ENCODE measurements at places on chromosomes 5 and 9.

DNA sequence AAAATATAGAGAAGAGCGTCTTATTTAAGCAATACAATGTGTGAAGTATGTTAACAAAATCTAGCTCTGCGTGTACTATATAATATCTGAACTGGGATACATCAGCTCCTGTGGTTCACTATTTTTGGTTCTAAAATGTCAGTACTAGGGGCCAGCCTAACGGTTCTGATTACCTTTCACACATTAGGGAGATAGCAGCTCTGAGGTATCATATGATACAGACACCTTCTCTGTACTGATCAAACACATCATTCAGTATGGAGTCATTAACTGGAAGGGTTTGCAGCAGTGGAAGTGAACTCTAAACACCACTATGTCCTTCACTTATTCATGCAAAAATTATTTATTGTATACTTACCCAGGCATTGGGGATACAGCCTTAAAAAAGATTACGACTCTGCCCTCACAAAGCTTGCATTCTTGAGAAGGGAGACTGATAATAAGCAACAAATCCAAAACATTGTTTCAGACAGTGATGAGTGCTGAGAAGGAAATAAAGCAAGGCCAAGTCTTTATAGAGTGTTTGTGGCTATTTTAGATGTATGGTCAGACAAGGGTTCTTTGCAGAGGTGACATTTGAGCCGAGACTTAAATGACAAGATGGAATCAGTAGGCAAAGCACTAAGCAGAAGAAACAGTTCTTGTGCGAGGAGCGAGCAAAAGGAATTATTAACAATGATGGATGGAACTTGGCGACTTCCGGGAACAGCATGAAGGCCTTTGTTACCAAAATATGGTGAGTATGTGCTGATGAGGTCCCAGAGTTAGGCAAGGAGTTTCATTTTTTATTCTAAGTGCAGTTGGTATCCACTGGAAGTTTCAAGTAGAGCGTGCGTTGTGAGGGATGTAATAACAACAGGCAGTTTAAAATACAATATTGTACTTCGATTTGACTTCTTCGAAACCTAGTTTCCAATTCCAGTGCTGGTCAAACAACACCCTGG lies 1.8 kb upstream of the LNPEP start:
- no peak for DNase-seq

DNA sequence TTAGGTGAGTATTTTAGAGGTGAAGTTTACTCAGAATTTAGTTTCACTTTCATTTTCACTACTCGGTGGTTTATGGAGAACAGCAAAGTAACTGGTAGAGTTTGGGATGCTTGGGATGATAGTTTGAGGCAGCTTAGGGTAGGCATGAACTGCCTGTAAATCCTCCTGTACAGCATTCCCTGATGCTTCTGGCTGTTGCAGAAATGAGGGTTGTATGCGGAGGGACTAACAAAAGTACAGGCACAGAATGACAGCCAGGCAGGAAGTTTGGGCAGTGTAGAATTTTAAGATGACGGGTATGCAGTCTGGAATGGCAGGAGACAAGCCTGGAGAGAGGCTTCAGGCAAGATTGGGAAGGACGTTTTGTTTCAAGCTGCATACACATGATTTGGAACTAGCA lies 48.0 kb upstream of the FAM120AOS start:
- DNase-seq, result no peak

DNA sequence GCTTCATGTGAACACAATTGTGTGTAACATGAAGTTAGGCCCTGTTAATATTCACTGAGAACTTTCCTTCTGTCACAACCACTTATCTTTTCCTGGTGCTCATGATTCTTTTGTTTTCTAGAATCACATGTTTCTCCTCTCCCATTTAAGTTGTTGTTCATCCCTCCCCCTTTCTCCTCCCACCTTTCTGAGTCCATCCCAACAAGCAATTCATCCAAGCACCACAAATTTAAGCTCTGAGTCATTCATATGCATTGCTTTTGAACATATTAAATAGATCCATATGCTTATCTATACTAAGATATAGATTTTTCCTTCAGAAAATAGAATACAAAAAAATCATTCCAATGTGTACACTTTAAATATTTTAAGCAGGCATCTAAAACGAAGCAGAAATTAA lies 75.2 kb upstream of the NFIB start:
- no peak for DNase-seq

GRCh38 chr5:83249156-83249555 lies 171.8 kb downstream of the XRCC4 start:
- DNase-seq, result no peak

DNA sequence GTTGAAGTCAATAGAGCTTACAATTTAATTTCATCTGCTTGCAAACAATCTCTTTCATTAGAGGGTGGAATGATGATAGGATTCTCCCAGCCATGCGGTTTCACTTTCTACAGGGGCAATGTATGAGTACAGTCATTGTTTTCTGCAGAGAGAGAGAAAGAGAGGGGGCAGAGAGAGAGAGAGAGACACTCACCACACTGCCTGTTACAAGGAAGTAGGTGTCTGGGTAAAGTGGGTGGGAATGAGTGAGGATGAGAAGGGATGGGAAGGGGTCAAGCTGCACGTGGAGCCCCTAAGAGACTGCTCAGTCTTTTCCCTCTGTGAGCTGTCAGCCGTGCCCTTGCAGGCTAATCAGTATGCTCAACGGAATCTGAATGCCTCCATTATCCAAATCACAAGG lies 454.3 kb downstream of the KDM4C start:
- no peak for DNase-seq

GRCh38 chr5:74116266-74116665 lies 490.3 kb downstream of the ARHGEF28 start:
- no peak for DNase-seq

GRCh38 chr5:40678026-40678425 lies 1.7 kb upstream of the PTGER4 start:
- no peak for DNase-seq

GRCh38 chr9:126720661-126721563 lies 83.9 kb upstream of the ZBTB43 start:
- no peak for DNase-seq

GRCh38 chr5:180291234-180291940 lies 496 bp downstream of the MAPK9 start:
- no peak for DNase-seq

DNA sequence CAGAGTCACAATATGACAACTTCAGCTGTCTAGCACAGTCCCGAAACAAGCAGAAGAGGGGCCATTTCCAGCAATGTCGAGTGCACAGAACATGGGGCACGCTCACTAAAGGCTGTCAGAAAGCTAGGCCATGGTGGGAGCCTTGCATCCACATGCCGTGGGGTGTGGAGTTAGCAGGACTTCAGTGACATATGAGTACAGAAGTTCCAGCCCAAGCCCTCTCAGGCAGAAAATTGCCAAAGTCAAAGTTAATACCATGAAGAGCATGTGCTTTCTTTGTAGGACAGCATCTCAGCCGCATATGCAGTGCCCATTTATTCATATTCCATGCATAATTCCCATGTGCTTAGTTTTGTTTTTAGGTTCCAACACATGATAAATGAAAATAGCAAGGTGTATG lies 26.7 kb downstream of the ECM2 start:
- DNase-seq, result no peak

DNA sequence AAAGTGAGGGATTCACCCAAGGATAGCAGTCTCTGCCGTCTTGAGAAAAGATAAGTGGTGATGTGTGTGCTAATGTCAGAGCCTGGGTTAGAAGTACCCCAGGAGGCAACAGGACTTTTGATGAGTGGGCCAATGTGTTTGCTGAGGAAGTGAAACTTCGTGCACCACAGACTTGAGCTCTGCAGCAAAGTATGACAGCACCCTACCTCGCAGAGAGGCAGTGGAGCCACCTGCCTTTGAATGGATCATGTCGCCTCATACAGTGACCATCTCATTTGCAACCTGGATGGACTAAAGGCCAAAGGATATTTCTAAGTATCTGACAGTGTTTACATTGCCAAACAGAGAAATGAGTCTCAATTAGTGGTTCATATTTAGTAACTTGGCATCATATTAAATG lies 593.9 kb upstream of the GRAMD2B start:
- no peak for DNase-seq

GRCh38 chr9:100466829-100467221 lies 6.1 kb upstream of the TMEFF1 start:
- DNase-seq, result no peak

DNA sequence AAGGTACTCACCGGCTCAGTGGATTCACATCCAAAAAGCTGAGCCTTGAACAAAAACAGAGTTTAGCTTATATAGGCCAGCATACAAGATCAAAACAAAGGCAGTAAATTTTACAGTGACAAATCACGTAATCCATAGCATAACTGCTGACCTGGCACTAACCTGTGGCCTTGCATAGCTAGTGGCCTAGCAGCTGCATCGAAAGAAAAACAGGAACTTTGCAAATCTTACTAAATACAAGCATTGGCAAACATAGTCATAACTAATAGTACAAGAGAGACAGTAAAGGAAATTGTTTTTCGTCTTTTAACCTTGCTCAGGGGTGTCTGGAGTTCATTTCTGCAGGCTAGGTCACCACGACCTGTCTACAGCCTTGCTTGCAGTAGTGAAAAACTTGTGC lies 4.8 kb downstream of the HSDL2 start:
- no peak for DNase-seq

GRCh38 chr5:139814704-139815280 lies 19.2 kb downstream of the PSD2 start:
- DNase-seq, result no peak

DNA sequence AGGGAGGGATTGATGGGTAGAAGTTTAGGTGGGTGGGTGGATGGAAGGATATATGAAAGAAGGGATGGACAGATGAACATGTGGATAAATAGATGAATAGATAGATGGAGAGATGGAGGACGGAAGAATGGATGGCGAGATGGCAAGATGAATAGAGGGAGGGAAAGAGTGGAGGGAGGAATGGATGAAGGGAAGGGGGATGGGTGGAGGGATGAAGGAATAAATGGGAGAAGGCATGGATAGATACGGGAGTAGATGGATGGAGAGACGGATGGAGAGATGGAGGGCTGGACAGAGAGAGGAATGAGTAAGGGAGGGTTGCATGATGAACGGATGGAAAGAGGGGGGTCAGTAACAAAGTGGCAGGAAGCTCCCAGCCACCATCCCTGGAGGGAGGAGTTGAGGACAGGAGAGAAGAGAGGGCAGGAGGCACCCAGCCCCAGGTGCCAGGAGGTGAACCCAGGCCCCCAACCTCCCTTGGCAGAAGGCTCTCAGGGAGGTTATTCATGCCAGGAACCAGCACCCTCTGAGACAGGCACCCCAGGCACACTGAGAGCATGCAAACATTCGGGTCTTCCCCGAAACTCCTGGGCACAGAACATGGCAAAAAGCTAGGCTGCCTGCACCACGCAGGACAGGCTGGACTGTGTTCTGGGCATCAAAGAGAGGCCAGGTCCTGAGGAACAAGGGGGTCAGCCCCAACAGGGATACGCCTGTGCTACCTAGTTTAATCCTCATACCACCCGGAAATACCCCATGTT lies 9.1 kb downstream of the SARDH start:
- DNase-seq, result no peak

- no peak for DNase-seq
Measured at GRCh38 chr5:153900703-153901395, 137.9 kb downstream of the FAM114A2 start.

DNA sequence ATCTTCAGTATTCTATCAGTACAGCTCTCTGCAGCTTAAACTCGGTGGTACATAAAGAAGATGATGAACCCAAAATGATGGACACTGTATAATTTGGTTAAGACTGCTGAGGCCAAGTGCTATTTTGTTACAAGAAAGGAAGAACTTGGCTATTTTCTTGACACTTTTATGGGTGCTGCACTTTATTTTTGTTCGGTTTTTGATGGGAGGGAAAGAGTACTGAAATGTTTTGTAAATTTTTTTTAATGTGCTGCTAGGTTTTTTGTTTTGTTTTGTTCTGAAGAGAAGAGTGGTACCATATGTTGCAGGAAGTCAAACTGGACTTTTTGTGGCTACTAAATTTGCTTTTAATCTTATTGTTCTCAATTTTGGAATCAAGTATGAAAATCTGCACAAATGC lies 26.7 kb downstream of the CDC37L1 start:
- DNase-seq, result no peak

DNA sequence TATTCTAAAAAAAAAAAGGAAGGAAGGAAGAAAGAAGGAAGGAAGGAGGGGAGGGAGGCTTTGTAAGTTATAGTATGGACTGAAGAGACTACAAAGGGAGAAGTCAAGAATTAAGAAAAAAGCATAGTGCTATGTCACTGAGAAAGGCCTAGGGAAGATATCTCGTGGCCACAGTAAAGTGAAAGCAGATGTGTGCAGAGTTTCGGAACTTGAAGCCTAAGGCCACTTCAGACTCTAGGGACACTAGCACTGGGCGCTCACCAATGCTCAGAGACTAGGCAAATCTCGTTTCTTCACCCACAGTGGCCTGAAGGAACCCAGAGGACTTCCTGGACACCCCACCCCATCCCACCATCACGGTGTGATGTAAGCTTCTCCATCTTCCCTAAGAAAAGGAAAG lies 181.4 kb upstream of the TRPM3 start:
- DNase-seq, result no peak

DNA sequence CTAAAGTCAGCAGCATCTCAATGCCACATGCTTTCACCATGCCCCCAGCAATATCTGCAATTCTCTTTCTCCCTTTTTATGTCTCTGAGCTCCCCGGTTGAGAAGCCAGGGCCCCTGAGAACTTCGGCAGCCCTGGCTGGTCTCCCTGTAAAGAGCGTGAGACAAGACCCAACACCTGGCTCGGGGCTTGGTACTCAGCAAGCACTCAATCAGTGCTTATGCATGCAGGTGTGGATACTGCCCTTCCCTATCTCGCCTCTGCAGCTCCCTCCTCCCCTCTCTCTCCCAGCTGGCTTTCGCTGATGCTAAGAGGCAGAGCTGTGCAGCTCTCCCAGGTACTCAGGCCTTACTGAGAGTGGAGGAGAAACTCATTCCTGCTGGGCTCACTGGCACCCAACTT lies 41.7 kb upstream of the AKNA start:
- DNase-seq, result no peak

- no peak for DNase-seq
Measured at GRCh38 chr5:68739752-68740151, 354.1 kb upstream of the SLC30A5 start.

DNA sequence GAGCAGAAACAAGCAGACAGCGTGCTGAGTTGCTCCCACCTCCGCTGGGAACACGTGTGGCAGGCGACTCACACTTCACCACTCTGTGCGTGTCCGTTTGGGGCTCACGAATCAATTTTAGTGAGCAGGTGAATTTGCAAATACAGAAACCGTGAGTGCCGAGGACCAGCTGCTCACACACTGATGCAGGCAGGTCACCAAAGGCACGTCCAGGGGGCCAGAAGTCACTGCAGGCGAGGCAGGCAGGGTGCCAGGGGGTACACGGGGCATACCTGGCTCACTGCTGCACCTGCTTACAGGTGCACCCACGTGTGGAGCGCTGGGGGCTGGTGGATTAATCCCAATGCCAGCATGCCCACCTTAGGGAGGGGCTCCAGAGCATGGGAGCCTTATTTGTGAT lies 68.8 kb downstream of the ZNF354C start:
- peak; percentile 27 for DNase-seq

All from Right ventricle myocardium inferior (tissue), 1 donor.